Hindlimb muscle (tissue), 1 donor: ENCODE measurements at places on chromosomes 7 and 10.

DNA sequence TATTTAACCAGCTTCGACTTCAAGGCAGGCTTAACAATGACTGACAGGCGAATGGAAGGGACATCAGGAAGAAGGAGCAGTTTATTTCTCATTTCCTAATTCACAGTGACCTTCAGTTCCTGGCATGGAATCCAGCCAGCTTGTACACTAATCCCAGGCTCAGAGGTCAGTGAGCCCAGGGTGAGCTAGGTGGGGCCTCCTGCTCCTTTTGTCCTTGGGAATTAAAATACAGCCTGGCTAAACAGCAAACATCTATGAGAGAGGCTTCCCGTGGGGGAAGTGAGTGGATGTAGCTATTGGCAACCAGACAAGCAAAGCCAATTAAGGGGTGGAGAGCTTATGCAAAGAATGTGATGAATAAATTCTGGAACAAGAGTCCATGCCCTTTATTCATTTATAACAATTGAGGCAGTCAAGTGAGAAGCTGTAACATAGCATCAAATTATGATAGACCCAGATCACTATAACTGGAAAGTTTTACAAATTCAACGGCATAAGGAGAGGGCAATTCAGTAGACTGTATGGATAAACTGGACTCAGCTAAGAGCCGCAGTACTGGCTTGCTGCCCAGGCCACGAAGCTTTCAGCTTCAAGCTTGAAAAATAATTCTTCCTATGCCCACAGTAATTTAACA is 57.1 kb downstream of the STK17A start:
- DNase-seq: peak; percentile 30

DNA sequence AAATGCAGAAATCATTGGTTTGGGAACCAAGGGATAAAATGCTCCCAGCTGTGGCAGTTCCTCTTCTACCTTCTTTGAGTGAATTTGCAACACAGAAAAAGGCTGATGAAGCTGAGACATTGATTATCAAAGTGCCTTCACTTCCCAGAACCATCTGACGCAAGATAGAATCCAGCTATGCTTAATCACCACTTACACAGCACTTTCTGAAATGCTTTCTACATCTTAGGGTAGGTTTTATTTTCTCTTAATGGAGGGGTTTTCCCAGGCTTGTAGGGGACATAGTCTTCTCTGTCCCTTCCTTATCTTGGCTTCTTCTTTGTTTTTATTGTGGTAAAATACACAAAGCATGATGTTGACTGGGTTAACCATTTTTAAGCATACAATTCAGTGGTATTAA is 332.6 kb upstream of the ZNF32 start:
- no peak for DNase-seq

DNA sequence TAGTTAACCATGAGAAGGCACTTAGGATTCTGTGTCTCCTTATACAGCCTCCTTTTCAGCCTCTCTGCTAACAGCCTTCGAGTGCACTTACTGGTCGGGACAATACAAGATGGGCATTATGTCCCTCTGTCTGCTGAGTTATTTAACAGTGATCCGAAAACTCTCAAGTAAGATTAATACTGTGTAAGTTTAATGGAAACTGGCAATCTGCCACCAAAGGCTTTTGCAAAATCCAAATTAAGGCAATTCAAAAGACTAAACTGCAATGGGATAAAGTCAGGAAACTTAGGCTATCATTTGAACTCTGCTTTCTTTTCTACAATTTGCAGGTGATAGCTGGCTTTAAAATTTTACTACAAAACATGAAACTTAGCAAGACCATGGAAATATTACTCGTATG is 477.8 kb downstream of the TFEC start:
- DNase-seq: no peak

- DNase-seq: no peak
These were observed 26.0 kb upstream of the PRLHR start for GRCh38 chr10:118621304-118621942.

DNA sequence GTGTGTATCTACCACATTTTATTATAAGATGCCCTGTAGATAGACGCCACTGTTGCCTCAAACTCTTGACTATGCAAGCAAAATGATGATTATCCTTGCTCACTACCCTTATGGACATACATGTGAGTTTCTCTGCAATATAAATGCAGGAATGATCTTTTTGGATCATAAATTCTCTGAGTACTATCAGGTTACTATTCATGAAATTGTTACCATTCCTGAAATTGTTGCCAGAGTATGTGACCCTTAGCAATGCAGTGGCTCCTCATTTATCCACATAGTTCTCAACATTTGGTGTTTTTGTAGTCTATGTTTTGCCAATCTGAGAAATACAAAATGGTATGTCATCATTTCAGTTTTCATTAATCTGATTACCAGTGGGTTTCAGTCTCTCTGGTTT is 166.2 kb upstream of the FAM3C start:
- no peak for DNase-seq

GRCh38 chr10:95097805-95098204 is 28.5 kb upstream of the CYP2C8 start:
- no peak for DNase-seq

DNA sequence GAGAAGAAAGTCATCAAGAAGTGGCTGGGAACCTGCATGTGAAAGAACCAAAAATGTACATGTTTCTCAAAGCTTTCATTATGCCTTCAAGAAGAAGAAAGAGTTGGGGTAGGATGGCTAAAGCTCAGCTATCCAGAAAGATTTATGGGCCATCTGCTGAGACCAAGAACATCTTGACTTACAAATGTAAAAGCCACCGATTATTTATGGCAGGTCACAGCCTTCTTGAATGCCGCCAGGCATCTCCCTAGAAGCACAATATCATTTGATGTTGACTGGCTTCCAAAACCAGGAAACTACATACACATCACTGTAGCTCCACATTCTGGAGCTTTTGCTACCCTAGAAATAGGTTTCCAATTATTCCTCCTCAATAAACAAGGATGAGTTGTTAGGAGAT is 254.2 kb upstream of the AOAH start:
- DNase-seq: no peak

- DNase-seq: no peak
These were observed 33.6 kb upstream of the BICC1 start for GRCh38 chr10:58479045-58479444.

GRCh38 chr10:127996586-127996985 is 89.7 kb downstream of the PTPRE start:
- DNase-seq: no peak

- DNase-seq: peak; percentile 25
These were observed 551.4 kb downstream of the LRMDA start for GRCh38 chr10:75982611-75983369.

DNA sequence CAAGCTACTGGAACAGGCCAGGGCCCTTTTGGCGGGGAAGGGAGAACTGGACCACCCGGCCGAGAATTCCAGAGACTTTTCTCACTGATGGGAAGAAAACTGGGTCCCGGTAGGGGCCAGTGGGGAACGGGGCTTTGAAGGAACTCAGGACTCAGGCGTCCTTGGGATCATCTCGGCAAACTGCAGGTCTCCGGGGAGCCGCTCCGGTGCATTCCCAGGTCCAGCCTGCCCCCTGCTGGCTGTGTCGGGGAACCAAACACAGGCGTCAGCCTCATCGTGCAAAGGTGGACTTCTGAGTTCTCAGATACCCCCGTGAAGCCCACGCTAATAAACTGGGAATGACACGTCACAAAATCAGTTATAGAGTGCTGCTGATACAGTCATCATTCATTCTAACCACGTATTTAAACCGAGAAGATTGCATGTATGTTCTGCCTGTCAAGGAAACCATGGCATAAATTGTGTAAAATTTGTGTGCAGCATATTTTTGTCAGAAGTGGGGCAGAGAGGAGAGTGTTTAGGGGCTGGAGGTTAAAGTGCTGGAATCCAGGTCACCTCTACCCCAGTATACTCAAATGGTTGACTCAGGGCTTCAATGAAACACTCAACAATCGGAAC is 76.1 kb upstream of the CPXM2 start:
- peak; percentile 63 for DNase-seq

DNA sequence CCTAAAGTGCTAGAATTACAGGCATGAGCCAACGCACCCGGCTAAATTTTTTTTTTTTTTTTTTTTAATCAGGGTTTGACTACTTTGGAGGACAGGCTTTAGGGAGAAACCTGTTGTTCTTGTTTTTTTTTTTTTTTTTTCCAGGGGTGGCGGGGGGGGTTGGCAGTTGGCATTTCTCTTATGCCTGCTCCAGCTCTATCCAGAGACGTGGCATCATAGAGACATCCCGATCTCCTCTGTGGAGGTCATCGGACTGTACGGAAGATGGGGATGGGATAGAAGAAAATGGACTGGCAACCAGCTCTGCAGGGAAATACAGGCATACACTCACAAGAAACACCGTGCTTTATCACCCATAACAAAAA is 130.8 kb downstream of the PRPF18 start:
- DNase-seq: no peak

DNA sequence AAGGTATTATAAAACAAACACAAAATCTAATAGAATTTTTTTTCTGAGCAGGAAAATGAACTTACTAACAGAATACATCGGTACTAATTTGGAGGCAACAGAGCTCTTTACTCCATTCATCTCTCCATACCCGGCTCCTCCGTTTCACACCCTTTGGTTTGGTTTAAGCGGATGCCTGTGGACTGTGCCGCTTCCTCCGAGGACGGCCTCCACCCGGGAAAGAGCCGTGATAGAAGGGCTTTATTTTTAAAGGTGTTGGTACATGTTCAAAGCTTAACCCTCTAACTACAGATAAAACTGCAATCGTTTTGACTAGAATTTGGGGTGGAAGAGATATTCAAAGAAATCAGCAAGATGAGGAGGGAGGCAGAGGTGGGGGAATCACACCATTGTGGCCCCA is 1.9 kb downstream of the VIPR2 start:
- no peak for DNase-seq

DNA sequence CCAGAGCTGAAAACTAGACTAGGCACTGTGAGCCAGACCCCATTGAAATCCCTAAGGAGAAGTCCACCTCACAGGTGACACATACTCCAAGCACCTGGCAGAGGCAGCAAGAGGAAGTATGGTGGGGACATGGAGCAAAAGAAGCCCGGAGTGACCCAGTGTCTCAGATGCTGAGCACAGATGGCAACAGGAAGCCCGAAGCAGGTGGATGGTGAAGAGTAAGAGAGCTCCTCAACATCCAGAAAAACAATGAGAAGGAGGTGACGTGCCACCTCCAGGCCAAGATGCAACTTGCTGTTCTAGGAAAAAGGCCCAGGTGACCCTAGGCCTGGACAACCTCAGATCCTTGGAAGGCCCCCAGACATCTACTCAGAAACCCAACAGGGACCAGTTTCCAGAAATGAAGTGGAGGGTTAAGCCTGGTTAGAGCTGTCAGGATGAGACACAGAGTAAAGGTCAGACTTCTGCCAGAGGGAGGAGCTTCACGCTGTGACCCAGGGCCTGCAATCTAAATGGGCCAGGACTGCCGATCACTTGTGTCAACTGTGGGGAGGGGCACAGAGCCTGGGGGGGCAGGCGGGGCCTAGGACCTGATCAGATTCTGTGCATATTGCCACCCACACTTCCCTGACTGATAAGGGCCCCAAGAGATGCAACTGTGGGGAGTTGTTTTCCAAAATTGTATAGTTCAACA is 2.4 kb upstream of the COBL start:
- no peak for DNase-seq

- no peak for DNase-seq
These were observed 18.0 kb upstream of the LIPA start for GRCh38 chr10:89269433-89270152.

DNA sequence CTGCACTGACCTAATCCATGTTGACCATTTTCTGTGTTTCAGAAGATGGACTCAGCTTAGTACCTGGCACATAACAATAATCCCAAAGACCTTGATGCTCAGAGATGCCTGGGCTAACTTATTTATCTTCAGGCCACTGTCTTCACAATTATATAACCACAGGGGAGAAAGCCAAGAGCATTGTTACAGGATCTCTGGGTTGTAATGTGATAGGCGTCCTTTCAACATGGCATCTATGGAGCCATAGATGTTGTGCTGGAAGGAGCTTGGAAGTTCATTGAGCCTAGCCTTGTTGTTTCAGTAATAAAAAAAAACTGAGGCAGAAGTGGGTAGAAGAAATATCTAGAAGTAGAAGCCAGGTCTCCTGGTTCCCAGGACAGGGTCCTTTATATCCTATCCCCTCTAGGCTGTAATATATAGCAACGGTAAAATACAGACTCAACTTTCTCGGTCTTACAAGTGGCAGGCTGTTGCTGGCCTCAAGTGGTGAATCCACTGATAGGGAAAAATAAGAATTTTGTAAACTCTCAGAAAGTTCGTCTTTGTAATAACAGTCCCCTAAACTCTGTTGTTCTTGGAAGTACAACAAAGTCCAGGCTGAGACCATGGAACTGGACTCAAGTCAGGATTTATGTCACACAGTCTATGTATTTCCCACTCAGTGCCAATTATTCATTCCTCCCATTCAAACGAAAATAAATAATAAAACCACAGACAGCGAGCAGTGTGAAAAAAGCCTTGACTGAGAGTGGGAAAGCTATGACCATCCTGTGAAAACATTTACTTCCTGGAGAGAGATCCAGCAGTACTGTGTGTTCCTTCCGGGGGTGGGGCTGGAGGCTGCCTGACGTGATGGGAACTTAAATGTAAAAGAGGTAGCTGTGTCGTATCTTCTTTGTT is 277.6 kb downstream of the REEP3 start:
- peak; percentile 63 for DNase-seq

GRCh38 chr10:70053218-70053840 is 683 bp downstream of the MACROH2A2 start:
- DNase-seq: peak; percentile 11

DNA sequence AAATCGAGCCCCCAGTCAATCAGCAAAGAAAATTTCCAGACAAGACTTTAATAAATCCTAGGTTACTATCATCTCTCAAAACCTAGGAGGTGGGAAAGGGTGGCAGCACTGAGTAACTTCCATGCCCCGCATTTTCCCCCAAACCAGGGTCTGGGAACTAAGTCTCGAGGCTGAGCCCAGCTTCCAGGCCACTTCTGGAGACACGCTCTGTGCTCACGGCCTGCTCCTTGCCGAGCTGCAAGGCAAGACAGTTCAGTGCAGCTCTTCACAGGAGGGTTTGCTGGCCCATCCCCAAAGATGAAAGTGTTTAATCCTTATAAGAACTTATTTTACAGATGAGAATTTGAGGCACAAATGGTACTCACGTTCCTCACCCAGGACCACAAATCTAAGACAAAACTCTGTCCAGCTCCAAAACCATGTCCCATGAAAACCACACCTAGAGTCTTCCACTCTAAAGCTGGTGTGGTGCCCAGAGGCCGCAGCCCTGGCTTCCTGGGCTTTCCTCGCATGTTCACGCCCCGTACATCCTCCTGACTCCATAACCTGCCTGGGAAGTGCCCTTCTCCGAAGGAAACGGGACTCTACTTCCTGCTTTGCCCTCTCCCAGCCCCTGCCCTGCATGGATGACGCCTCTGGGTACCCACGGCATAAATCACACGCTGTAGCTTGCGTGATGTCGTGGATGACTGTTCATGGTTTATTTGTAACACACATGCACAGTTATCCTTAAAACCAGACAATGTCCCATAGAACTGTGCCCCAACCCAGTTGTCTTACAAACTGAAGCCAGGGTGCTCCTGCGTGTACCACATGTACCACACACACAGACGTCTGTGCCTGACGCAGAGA is 201.2 kb downstream of the DIP2C start:
- DNase-seq: no peak

- DNase-seq: no peak
These were observed 298.5 kb downstream of the ELMO1 start for GRCh38 chr7:37150180-37150579.
